NCI-H82 (cell line): ENCODE measurements at places on chromosomes 5 and 9.

DNA sequence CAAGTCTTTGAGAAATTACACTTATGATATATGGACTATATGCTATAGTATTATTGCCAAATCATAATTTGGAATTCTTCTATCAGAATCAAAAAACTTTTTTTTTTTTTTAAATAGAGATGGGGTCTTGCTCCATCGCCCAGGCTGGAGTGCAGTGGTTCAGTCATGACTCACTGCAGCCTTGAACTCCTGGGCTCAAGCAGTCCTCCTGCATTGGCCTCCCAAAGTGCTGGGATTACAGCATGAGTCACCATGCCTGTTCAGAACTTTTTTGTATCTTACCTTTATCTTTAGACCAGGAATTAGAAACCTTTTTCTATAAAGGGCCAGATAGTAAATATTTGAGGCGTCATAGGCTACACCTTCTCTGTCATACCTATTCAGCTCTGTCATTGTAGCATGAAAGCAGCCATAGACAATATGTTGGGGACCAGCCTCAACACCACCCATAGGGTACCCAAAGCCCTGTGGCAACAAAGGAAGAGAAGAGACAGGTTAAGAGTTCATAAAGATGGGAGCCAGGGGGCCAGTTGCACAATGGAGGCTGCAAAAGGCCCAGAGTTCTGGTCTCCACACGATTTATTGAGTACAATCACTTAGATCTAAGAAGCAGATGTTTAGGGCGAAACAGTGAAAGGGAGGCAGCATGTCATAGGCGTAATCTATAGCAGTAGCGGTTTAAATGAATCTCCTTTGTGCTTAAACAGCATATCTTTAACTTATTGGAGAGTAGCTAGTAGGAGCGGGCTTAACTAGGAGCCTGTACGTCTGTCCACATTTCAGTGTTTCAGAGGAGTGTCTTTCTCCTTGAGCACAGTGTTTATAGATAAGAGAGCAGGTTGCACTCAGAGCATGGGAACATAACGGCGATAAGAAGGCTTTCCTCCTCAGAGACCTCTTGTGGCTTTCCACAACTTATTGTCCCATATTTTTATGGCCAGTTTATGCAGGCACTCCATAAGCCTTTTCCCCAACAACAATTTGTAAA is 12.5 kb downstream of the ECM2 start:
- DNase-seq = no peak

- no peak for DNase-seq
Measured at GRCh38 chr9:1536522-1537170, 478.5 kb upstream of the SMARCA2 start.

GRCh38 chr5:140033037-140033760 is 9.9 kb downstream of the NRG2 start:
- no peak for DNase-seq

- no peak for DNase-seq
Measured at GRCh38 chr5:45017568-45017967, 208.8 kb downstream of the MRPS30 start.
